ENCODE measurements at places on chromosomes 2 and 18.

DNA sequence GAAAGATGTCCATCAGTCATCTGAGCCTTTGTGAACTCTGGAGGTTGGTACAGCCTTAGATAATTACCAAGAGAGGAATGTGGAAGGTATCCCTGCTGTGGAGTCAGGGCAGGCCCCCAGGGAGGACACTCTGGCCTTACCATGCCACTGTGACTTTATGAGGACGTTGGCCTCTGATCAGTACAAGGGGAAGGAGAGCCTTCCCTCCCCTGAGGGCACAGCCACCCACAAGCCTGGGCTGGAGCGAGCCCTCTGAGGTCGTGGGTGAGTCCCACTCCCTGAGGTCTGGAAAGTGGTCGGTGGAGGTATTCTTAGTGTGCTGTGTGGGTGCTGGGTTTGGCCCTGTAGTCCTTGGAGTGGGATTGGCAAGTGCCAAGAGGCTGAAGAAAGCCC is 91.6 kb downstream of the STPG4 start:
- no peak for DNase-seq

- no peak for DNase-seq
Measured at GRCh38 chr18:61991201-61991600, 98.4 kb upstream of the RNF152 start.

- no peak for DNase-seq
Measured at GRCh38 chr2:118530976-118531375, 316.5 kb downstream of the EN1 start.

DNA sequence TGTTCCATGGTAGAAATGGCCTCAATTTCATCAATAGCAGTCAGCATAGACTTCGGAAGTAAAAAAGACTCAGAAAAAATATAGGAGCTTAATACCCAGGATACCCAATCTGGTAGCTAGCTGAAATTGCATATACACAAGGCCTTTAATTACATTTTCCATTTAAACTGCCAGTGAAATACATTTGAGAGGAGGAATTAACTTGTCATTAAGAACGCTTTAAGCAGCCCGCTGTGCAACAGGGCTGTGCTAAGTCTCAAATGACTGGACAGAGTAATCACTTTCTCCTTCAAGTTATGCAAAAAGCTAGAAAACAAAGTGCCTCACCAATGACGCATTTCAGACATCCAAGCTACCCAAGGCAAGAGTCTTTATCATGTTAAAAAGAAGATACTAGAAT is 558.8 kb downstream of the MBD2 start:
- DNase-seq: no peak

DNA sequence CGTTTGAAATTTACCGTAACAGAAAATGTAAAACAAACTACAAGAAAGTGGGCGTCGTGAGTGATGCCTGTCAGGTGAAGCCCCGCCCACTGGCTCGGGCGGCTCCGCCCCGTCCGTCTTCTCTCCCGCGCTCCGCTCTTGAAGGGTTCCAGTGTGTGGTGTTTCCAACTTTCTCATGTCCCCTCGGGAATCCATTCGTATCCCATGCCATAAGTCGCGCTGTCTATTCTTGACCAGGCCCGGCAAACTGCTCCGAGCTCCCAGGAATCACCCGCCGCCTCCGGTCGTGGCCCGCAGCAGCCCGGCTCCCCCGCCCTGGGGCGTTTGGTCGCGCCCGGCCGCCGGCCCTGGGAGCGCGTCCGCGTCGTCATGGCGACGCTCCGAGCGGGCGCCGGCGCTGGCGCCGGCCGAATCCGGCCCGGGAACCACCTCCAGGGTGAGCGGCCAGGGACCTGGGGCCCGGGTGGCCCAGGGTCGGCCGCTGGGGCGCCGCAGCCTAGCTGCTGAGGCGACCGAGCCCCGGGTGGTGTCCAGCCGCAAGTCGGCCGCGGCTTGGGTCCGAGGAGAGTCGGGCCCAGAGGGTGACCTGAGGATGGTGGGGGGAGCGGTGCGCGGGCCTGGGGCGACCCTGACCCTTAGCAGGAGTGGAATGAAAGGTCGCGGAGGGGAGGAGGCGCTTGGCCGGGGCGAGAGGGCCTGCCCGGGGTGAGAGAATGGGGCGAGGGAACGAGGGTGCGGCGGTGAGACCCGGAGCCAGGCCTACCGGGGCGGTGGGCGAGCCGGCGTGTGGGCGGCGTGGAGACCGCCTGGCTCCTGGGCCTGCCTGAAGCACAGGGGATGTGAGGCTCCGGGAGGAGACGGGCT is at the start of gene CFAP221:
Gene CFAP221 (plus strand): TSS at position 375 of the 864 bp plus-strand sequence. CDS start 1,683 bp downstream, outside the sequence.
- peak; percentile 53 for DNase-seq

- DNase-seq: no peak
Measured at GRCh38 chr2:205806143-205806905, 124.0 kb downstream of the NRP2 start.

DNA sequence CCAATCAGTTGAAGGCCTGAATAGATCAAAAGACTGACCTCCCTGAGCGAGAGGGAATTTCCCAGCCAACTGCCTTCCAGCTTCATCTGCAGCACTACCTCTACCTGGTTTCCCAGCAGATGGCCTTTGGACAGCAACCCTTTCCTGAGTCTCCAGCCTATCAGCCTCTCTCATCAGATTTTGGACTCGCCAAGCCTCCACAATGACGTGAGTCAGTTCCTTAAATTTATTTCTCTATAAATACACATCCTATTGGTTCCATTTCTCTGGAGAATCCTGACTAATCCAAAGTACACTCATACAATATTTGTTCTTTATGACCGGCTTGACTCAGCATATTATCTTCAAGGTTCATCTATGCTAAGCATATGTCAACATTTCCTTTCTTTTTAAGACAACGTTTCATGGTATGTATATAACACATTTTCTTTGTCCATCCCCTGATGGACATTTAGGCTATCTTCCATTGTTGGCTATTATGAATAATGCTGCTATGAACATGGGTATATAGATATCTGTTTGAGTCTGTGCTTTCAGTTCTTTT is 294.6 kb downstream of the LRATD1 start:
- no peak for DNase-seq

DNA sequence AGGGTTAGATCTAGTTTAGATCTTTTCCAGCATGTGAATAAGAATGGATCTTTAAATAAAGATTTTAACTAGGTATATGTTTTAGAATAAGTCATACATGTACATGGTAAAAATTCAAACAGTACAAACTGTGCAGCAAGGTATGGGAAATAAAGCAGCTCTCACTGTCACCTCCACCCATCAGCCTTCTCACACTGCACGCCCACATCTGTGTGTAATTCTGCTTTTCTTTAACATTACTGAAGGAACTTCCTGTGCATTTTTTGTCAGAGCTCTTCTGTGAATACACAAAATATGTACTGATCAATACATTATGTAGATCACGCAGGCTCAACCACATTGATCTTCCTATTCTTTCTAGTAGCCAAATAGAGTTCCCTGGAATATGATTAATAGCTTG is 3.4 kb downstream of the CASP8 start:
- no peak for DNase-seq

DNA sequence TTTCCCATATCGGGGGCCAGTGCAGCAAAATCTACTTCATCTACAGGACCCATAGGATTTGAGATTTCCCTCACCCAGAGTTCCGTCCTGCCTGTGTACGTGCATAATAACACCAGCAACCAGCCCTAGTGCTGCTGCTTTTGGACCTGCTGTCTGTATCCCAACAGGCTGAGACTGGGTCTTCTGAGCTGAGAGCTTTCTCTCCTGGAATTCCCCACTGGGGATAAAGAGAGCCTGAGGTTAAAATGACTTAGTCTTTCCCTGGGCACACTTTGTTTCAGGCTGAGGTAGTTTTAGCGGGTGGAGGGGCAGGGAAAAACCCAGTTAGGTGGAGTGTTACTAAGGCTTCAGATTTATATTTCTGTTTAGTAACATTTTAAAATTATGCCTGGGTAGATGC is 62.5 kb downstream of the SERTAD2 start:
- DNase-seq: no peak

DNA sequence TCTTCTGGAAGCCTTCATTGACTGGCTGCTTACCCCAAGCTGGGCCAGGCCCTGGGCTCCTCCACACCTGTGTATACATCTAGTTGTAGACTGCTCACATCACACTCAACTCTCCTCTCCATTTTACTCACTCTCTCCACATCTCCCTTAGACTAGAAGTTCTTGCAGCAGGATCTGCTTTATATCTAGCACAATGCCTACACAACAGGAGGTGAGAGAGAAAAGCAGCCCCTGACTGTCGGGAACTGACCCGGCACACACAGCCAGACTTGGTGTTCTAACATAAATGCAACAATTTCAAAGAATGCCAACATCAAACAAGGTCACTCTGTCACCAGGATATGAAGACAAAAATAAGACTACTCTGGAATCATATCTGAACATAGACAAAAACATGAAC is 5.9 kb downstream of the KIDINS220 start:
- no peak for DNase-seq

GRCh38 chr2:225756198-225756597 is 356.7 kb downstream of the NYAP2 start:
- DNase-seq: no peak

- DNase-seq: no peak
Measured at GRCh38 chr2:74498500-74499266, 720 bp downstream of the LBX2 start.

- no peak for DNase-seq
Measured at GRCh38 chr2:18651842-18652774, 62.7 kb upstream of the NT5C1B start.

DNA sequence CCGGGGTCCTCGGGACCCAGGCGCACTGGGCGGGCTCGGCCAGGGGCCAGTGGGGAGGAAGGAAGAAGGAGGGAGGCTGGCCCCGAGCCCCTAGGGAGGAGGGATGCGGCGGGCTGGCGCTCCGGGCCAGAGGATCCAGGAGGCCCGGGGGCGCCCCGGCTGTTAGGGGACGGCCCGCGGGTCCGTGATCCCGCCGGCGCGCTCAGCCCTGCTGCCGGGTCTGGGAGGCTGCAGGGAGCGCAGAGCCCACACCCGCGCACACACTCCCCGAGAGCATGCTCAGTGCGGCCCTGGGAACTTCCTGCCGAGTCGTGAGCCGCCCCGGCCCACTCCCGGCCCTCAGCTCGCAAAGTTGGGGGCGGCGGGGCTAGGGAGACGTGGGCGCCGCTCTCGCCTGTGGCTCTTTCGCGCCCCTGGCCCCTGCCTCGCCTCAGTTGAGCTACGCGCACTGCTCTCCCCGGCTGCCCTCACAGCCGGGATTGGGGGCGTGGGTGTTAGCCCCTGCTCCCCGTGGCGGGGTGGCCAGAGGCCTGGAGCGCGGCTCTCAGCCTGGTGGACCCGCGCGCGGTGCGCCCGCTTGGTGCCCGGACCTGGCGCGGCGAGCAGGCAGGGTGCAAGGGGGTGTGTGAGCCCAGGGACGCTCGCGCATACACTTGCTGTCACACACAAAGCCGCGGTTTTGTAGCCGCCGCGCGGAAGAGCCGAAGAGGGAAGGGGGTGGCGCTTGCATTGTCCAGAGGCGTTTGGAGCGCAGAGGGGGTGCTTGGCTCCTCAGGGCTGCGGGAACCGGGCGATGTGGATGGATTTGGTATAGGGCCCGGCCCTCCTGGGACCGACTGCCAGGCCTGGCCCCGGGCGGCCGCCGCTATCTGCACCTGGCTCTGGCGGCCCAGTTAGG is 132.9 kb upstream of the MGAT5 start:
- peak; percentile 42 for DNase-seq

DNA sequence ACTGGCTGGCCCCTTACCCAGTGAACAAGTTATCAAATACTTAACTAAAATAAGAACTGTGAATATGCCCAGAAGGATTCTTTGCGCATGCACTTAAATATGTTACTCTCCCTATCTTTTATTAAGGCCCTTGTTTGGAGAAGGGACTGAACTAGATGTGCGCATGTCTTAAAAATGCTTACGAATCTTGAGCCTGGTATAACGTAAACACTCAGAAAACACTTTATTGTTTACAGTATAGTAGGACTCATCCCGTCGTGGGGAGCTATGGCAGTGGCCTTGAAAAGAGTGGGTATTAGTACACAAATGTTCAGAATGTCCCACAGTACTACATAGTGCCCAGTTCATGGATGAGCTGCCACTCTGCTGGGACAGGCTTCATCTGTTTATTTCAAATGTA is 75.9 kb upstream of the MAP4K3 start:
- no peak for DNase-seq

DNA sequence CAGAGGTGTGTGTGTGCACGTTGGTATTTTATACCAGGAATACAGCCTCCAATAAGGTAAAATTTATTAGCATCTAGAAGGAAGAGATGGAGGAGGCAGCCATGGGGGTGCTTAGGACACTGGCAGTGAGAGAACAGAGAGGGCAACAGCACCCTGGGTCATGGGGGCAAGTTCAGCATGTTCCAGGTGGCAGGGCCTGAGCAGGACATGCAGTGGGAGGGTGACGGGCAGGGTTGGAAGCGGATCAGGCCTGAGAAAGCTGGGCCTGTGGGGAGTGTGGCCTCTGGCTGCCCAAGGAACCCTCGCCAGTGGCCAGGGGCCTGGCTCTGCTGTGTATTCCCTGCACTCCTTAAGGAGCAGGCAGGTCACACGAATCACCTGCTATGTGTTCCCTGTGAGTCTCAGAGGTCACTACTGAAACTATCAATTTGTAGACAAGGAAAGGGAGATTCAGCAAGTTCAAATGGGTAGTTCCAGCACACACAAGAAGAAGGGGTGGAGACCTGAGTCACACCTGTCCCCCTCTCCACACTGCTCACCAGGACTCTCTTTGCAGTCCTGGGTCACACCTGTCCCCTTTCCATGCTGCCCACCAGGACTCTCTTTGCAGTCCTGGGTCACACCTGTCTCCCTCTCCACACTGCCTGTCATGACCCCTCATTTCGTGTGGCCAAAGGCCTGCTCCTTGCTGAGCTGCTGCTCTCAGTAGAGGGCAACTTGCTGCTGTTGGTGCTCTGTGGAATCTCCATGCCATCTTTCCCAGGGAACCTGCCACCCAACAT is 463.9 kb upstream of the HS6ST1 start:
- no peak for DNase-seq

DNA sequence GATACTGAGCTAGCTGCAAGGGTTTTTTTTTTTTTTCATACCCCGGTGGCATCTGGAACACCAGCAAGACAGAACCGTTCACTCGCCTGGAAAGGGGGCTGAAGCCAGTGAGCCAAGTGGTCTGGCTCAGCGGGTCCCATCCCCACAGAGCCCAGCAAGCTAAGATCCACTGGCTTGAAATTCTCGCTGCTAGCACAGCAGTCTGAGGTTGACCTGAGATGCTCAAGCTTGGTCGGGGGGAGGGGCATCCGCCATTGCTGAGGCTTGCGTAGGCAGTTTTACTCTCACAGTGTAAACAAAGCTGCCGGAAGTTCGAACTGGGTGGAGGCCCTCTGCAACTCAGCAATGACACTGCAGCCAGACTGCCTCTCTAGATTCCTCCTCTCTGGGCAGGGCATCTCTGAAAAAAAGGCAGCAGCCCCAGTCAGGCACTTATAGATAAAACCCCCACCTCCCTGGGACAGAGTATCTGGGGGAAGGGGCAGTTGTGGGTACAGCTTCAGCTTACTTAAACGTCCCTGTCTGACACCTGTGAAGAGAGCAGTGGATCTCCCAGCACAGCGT is 5.1 kb upstream of the MIB1 start:
- DNase-seq: no peak

DNA sequence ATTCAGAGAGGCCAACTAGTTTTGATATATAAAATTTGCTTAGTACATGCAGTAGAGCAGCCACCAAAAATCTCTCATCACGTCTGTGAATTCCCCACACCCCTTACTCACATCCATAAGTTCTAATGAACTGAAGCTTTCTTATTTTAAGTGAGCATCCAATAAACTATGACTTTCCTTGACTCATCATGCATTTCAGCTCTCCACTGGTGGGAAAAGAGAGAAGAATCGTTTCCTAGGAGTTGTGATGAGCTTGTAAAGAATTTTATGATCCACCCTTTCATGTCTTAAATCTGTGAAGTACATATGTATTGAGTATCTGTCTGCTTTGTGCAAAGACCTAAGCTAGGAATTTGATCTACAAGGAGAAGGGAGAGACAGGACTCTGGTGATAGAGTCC is 428.6 kb downstream of the SETBP1 start:
- DNase-seq: no peak
